Endothelial cell (in vitro differentiated cells): ENCODE measurements at places on chromosomes 4 and X. TPM values are rescaled to one million over a fixed set of nuclear protein-coding genes. Genes with fewer than 3 reads are reported as not detected.
A peak's percentile ranks its signal among the peaks of the same experiment; 100 is the strongest.

Gene CYBB
- not detected for total RNA-seq

Gene CHRNA9
- total RNA-seq, result not detected

Gene NEUROG2
- total RNA-seq, result not detected

Gene NAP1L3
- total RNA-seq, result 18.3 TPM

Gene CCSER1
- 3.0 TPM for total RNA-seq

Gene IGSF1
- 1.1 TPM for total RNA-seq

Gene CTAG2
- total RNA-seq, result not detected

Gene NDST4
- not detected for total RNA-seq

Gene RBM41
- total RNA-seq, result 19.5 TPM

Gene PHEX
- 0.46 TPM for total RNA-seq

Gene LGI2
- 0.18 TPM for total RNA-seq

Gene HPSE
- total RNA-seq, result 41.0 TPM

Gene VSIG4
- total RNA-seq, result not detected

- no peaks in the 10 kb centered on the region for H3K36me3 ChIP-seq
- peak overlapping the region; percentile 10 for H3K27ac ChIP-seq
These were observed 1065.7 kb upstream of the PABPC4L start for GRCh38 chr4:135267148-135267865.

GRCh38 chr4:24645765-24646550 lies 61.6 kb upstream of the DHX15 start:
- H3K36me3 ChIP-seq, result no peaks in the 10 kb centered on the region
- no peaks in the 10 kb centered on the region for H3K27me3 ChIP-seq
- DNase-seq, result no peak
- no peak overlapping the region for H3K27ac ChIP-seq
- no peak overlapping the region for H3K4me3 ChIP-seq

- H3K4me3 ChIP-seq, result no peak overlapping the region
- H3K27ac ChIP-seq, result no peak overlapping the region
- no peak for DNase-seq
- H3K36me3 ChIP-seq, result no peaks in the 10 kb centered on the region
These were observed 21.2 kb upstream of the TRPC5OS start for GRCh38 chrX:111854556-111855490.

DNA sequence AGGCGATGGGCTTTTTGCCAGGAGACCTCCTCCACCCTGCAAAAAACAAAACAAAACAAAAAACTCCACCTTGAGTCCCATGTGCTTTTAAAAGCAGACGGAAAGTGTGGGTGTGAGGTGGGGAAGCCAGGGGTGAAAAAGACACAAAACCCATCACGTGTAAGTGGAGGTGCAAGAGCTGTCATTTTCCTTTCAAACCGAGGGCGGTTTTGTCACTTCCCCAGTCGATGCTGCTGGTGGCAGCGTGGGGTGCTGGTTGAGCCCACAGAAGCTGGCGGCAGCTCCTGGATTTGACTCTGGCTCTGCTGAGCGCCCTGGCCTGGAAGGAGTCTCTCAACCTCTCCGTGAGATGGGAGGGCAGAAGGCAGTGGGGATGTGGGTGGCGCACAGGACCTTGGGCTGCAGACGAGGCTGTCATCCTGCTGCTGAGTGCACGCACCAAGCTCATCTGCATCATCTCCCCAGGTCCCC lies 110.0 kb downstream of the PSAPL1 start:
- H3K27ac ChIP-seq, result no peak overlapping the region
- H3K4me3 ChIP-seq, result no peak overlapping the region
- peaks cover 3% of the 10 kb centered on the region for H3K36me3 ChIP-seq
- H3K4me1 ChIP-seq, result no peaks in the 10 kb centered on the region
- peaks cover 4% of the 10 kb centered on the region for H3K27me3 ChIP-seq

DNA sequence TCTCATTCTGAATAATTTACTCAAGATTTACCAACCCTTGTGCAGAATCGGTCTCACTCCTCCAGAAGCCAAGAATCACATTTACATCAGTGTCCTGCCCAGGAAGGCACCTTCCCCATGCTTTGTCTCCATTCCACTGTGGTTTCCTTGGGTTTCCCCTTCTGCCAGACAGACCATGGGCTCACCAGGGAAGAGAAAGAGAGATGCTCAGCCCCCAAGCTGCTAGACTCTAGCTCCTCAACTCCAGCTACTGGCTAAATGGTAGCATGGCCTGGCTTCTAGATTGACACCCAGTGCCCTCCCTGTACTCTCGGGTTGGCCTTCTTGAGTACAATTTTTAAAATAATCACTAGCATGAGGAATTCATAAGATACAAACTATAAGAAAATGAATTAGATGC lies 12.9 kb downstream of the TLR10 start:
- H3K27ac ChIP-seq, result no peak overlapping the region
- no peaks in the 10 kb centered on the region for H3K27me3 ChIP-seq
- DNase-seq, result no peak
- no peaks in the 10 kb centered on the region for H3K36me3 ChIP-seq

GRCh38 chr4:176409627-176410026 lies 89.9 kb downstream of the SPCS3 start:
- H3K27me3 ChIP-seq, result peaks cover 3% of the 10 kb centered on the region
- H3K4me1 ChIP-seq, result peaks cover 2% of the 10 kb centered on the region
- DNase-seq, result no peak
- no peak overlapping the region for H3K4me3 ChIP-seq
- no peak overlapping the region for H3K27ac ChIP-seq

DNA sequence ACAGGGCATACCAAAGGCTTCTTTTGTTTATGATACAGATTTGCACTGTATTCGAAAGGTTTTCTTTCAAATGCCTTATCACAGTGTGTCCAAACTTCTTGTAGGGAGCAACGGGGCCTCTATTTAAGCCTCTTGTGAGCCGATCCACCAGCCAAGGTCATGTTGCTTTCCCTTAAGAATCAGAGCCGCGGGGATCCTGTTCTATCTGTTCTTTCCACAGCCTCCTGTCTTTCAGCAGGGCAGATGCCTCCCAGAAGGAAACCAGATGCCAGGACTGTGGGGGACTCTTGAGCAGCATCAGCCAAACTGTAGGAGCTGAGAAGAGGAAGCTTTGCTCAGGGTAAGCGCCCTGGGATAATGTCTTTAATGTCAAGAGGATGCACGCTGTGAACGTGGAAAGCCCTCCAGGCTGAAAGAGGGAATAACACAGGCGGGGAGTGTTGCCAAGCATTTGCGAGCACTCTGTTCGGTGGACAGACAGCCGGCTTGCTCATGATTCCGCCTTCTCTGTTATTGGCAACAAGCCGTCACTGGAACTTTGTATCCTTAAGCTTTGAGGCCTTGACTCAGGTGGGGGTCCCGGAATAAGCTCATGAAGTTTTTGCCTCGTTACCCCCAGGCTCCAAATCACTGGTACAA lies 279.8 kb upstream of the FRG1 start:
- no peaks in the 10 kb centered on the region for H3K27me3 ChIP-seq
- no peak overlapping the region for H3K4me3 ChIP-seq
- H3K36me3 ChIP-seq, result no peaks in the 10 kb centered on the region
- H3K27ac ChIP-seq, result no peak overlapping the region
- H3K4me1 ChIP-seq, result peaks cover 8% of the 10 kb centered on the region

DNA sequence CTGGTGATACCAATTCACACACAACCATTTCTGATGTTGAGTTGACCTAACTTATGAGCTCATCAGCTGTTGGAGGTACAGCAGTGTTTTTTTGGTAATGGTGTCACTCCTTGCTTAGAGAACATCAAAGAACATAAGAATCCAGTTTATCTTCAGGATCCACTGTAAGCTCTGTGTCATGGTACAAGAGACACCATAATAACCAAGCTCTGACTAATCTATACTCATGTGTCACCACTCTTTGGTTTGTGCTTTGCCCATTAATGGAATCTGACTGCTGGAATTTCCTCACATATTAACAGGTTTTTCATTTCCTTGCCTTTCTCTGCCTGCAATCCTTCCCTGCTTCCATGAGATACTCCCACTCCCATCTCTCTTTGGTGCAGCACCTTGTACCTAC lies 735.1 kb upstream of the LCORL start:
- no peaks in the 10 kb centered on the region for H3K4me1 ChIP-seq
- no peak for DNase-seq
- H3K27ac ChIP-seq, result no peak overlapping the region
- H3K27me3 ChIP-seq, result peaks cover 1% of the 10 kb centered on the region

- H3K27me3 ChIP-seq, result peaks cover 3% of the 10 kb centered on the region
- H3K4me3 ChIP-seq, result no peak overlapping the region
- DNase-seq, result peak; percentile 58
- no peak overlapping the region for H3K27ac ChIP-seq
These were observed 70.5 kb downstream of the SEL1L3 start for GRCh38 chr4:25792200-25792791.

GRCh38 chrX:129697204-129697829 lies 41.5 kb upstream of the XPNPEP2 start:
- H3K27me3 ChIP-seq, result peaks cover 1% of the 10 kb centered on the region
- H3K4me3 ChIP-seq, result no peak overlapping the region
- no peaks in the 10 kb centered on the region for H3K36me3 ChIP-seq

DNA sequence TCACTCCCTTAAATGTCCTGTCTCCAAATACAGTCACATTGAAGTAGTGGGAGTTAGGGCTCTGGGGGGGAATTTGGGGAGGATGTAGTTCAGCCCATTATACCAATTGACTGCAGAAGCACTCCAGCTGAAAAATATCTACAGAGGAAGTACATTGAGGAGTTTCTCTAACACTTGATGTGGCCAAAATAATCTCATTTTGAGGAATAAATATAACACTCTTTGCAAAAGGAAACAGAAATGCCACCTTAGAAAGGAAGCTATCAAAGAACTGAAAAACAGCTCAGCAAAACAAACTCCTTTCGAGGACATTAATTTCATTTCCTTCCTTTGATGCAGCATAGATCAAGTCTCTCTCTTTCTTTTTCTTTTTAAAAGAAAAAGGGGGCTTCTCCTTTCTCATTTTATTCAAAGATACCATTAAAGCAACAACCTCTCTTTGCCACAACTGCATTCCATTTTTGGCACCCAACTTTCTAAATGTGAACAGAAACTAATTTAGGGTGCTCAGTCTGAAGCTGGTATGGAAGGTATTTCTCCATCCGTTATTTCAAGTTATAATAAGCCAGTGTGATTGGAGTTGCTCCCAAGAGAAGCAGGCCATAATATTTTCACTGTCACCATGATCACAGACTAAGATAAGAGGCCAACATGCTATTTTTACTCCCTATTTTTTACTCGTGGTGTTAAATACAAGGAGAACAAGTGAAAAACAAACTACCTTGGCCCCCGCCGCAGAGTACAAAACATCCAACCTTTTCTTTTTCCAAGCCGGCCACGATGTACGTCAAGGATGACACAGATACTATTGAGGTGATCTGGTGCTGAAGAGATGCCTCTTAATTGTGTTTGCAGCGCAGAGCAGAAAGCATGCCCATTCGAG lies 230.4 kb upstream of the GATB start:
- H3K4me1 ChIP-seq, result no peaks in the 10 kb centered on the region
- no peak overlapping the region for H3K27ac ChIP-seq
- no peak overlapping the region for H3K4me3 ChIP-seq
- no peak for DNase-seq
- H3K27me3 ChIP-seq, result no peaks in the 10 kb centered on the region
- H3K36me3 ChIP-seq, result no peaks in the 10 kb centered on the region

DNA sequence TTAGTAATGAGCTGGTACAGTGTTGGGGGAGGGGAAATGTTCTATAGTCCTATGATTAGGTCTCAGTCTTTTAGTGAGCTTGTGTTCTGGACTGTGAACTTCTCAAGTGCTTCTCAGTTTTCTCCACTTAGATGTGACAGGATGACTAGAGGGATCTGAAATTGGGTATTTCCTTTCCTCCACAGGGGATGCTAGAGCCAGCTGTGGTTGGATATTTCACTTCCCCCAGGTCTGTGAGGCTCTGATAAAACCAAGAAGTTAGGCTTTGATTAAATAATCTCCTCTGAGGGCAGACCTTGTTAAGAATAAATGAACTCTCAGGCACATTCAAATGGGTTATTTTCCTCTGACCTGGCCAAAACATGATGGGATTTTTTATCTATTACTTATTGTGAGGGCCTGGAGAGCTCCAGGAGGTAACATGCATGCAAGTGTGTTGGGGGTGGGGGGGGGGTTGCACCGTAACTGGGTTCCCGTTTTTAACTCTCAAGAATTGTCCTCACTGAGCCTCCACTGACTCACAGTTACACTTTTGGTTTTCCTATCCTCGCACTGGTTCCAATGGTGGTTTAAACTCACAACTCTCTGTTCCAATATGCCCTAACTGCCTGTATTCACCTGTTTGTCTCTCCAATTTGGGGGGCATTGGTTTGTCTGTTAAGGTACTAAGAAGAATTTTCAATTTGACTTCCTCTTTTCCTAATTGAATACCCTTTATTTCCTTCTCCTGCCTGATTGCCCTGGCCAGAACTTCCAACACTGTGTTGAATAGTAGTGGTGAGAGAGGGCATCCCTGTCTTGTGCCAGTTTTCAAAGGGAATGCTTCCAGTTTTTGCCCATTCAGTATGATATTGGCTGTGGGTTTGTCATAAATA lies 28.1 kb upstream of the GLRA3 start:
- no peaks in the 10 kb centered on the region for H3K36me3 ChIP-seq
- H3K27ac ChIP-seq, result no peak overlapping the region
- no peaks in the 10 kb centered on the region for H3K27me3 ChIP-seq
- H3K4me1 ChIP-seq, result no peaks in the 10 kb centered on the region
- no peak overlapping the region for H3K4me3 ChIP-seq
- no peak for DNase-seq

GRCh38 chrX:153889123-153889522 lies 3.1 kb upstream of the L1CAM start:
- H3K4me1 ChIP-seq, result no peaks in the 10 kb centered on the region
- no peak for DNase-seq
- no peak overlapping the region for H3K27ac ChIP-seq
- H3K4me3 ChIP-seq, result no peak overlapping the region
- H3K36me3 ChIP-seq, result no peaks in the 10 kb centered on the region
- H3K27me3 ChIP-seq, result peaks cover 9% of the 10 kb centered on the region

GRCh38 chr4:135359128-135359527 lies 1157.5 kb upstream of the PABPC4L start:
- no peaks in the 10 kb centered on the region for H3K4me1 ChIP-seq
- H3K27ac ChIP-seq, result no peak overlapping the region
- no peaks in the 10 kb centered on the region for H3K36me3 ChIP-seq
- H3K4me3 ChIP-seq, result no peak overlapping the region
- DNase-seq, result no peak

GRCh38 chrX:16386126-16386525 lies 218.8 kb downstream of the MAGEB17 start:
- no peak overlapping the region for H3K4me3 ChIP-seq
- no peak for DNase-seq
- H3K4me1 ChIP-seq, result no peaks in the 10 kb centered on the region
- no peak overlapping the region for H3K27ac ChIP-seq
- peaks cover 1% of the 10 kb centered on the region for H3K27me3 ChIP-seq

- no peak overlapping the region for H3K27ac ChIP-seq
These were observed 313.0 kb downstream of the DCTD start for GRCh38 chr4:182604161-182604622.

GRCh38 chrX:13717700-13718472 lies 16.5 kb downstream of the TRAPPC2 start:
- no peak for DNase-seq
- no peaks in the 10 kb centered on the region for H3K27me3 ChIP-seq
- peak overlapping the region; percentile 36 for H3K27ac ChIP-seq
- H3K36me3 ChIP-seq, result no peaks in the 10 kb centered on the region

- no peak overlapping the region for H3K4me3 ChIP-seq
- no peaks in the 10 kb centered on the region for H3K36me3 ChIP-seq
- no peaks in the 10 kb centered on the region for H3K27me3 ChIP-seq
These were observed 378.4 kb upstream of the CNKSR2 start for GRCh38 chrX:20995829-20996228.
